Mammary epithelial cell (primary cell): ENCODE measurements at places on chromosomes 11 and 22. TPM values are rescaled to one million over a fixed set of nuclear protein-coding genes. Genes with fewer than 3 reads are reported as not detected.

The OR8G1 gene
- not detected in 2 replicates for total RNA-seq

The WT1 gene
- not detected in 2 replicates for total RNA-seq

The KRTAP5-9 gene
- 0.29 TPM in 1 of 2 replicates, not detected in the other for total RNA-seq

The MPEG1 gene
- not detected in 2 replicates for total RNA-seq

The ANO1 gene
- 64.0 and 181 TPM in 2 replicates for total RNA-seq

The POLR2F gene
- total RNA-seq, result 89.6 and 93.7 TPM in 2 replicates

The DCHS1 gene
- 0.56 and 0.59 TPM in 2 replicates for total RNA-seq

The NECTIN1 gene
- 162 and 168 TPM in 2 replicates for total RNA-seq

The GAL3ST1 gene
- not detected for total RNA-seq

The ZMAT5 gene
- total RNA-seq, result 15.5 and 23.4 TPM in 2 replicates

The SLC22A6 gene
- total RNA-seq, result not detected

The IGLL5 gene
- not detected for total RNA-seq

The SCUBE2 gene
- total RNA-seq, result 0.56 and 1.2 TPM in 2 replicates

The HORMAD2 gene
- not detected for total RNA-seq

The CCDC188 gene
- total RNA-seq, result 0.17 TPM

The MMP10 gene
- total RNA-seq, result 21.5 and 30.6 TPM in 2 replicates

The SCGB1D2 gene
- total RNA-seq, result not detected in 2 replicates

The ZP1 gene
- total RNA-seq, result not detected

The C11orf98 gene
- 68.3 and 78.9 TPM in 2 replicates for total RNA-seq

The TPBGL gene
- total RNA-seq, result 0.21 TPM in 1 of 2 replicates, not detected in the other

The C11orf52 gene
- 0.67 TPM for total RNA-seq

The OR52E8 gene
- total RNA-seq, result not detected in 2 replicates

The POU2AF2 gene
- not detected in 2 replicates for total RNA-seq

The RAG1 gene
- 1.0 TPM for total RNA-seq

The NAALADL1 gene
- 15.5 TPM for total RNA-seq

The MAP6 gene
- total RNA-seq, result 2.4 and 4.3 TPM in 2 replicates

The FGF4 gene
- total RNA-seq, result not detected

The IL18BP gene
- total RNA-seq, result 2.7 TPM

The ZPR1 gene
- total RNA-seq, result 67.9 and 89.4 TPM in 2 replicates

The DLG2 gene
- total RNA-seq, result 1.8 TPM

The MRGPRE gene
- 0.83 TPM for total RNA-seq

The SCO2 gene
- total RNA-seq, result 2.8 TPM

The MRGPRX4 gene
- 0.33 TPM for total RNA-seq

The FXYD2 gene
- total RNA-seq, result not detected in 2 replicates

The GLB1L2 gene
- total RNA-seq, result 1.0 TPM

The FJX1 gene
- total RNA-seq, result 38.5 TPM

The CTSD gene
- total RNA-seq, result 659 TPM

The PSMC3 gene
- total RNA-seq, result 135 and 142 TPM in 2 replicates

The SLC22A12 gene
- total RNA-seq, result not detected

The TBX10 gene
- not detected in 2 replicates for total RNA-seq

The DERL3 gene
- total RNA-seq, result not detected in 2 replicates

The PHF21B gene
- total RNA-seq, result 0.26 TPM in 1 of 2 replicates, not detected in the other

The CAPN5 gene
- total RNA-seq, result 4.3 TPM

The OR9I1 gene
- total RNA-seq, result not detected in 2 replicates

The FRMD8 gene
- total RNA-seq, result 74.8 TPM

The NXPE1 gene
- total RNA-seq, result not detected

The KCNJ4 gene
- total RNA-seq, result not detected

The PRR33 gene
- not detected in 2 replicates for total RNA-seq

The GAL gene
- 2.2 TPM for total RNA-seq

The PTGDR2 gene
- total RNA-seq, result not detected

The ALKBH3 gene
- 50.7 and 85.7 TPM in 2 replicates for total RNA-seq

The TRIM29 gene
- total RNA-seq, result 204 and 256 TPM in 2 replicates

The SDF2L1 gene
- 52.0 and 54.5 TPM in 2 replicates for total RNA-seq

The GRM5 gene
- not detected in 2 replicates for total RNA-seq

The CRYBA4 gene
- total RNA-seq, result not detected in 2 replicates

The SVIP gene
- total RNA-seq, result 12.4 and 17.3 TPM in 2 replicates

The TCIRG1 gene
- 5.0 TPM for total RNA-seq

The MMP12 gene
- not detected in 2 replicates for total RNA-seq
